ENCODE measurements at places on chromosomes 1 and 21.

GRCh38 chr21:36640174-36640720, 58.7 kb upstream of the SIM2 start:
- DNase-seq, result no peak

DNA sequence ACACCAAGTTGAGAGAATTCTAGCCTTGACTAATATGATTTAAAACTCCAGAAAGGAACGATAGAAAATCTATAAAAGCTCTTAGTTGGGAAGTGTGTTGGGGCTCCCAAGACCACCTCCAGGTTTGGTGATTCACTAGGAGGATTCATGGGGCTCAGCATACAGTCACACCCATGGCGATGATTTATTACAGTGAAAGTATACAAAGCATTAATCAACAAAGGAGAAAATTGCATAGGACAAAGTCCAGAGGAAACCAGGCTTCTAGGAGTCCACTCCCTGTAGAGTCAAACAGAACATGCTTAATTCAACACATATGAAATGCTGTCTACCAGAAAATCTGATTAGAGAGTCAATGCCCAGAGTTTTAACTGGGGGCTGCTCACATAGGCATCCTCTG, 4.8 kb downstream of the CDCA8 start:
- DNase-seq, result no peak

DNA sequence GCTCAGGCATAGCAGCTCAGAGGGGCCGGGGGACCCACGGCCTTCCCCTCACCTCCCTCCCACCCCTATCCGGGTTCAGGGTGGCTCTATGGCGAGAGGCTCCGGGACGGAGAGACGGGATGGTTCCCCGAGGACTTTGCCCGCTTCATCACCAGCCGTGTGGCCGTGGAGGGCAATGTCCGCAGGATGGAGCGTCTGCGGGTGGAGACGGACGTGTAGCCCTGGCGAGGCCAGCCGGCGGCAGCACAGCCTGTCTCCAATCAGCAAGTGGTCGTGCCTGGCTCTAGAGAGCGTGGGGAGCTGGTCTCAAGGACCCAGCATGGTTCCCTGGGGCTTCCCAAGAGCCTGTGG, 25.9 kb downstream of the ARHGEF16 start:
- DNase-seq, result no peak

DNA sequence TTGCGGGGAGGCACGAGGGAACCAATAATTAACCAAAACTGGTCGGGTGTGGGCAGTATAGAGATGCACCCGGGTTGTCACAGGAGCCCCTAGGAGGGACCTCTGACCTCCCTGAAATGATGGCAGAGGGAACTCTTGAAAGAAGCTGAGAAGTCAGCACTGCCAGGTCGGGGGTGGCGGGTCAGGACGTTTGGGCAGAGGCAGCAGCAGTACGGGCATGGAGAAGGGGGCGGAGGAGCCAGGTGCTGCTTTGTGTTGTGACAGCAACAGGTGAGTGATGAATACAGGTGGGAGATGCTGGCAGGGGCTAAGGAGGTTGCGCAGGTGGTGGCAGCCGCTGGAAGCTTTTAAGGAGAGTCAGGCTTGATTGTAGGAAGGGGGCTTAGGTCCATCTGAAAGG, 11.7 kb downstream of the TNFRSF1B start:
- DNase-seq, result no peak

- DNase-seq, result no peak
These were observed 18.5 kb downstream of the ADORA1 start for GRCh38 chr1:203146042-203146369.

GRCh38 chr21:23401278-23401677, 2206.0 kb downstream of the MRPL39 start:
- no peak for DNase-seq

GRCh38 chr1:104238991-104239390, 489.3 kb downstream of the AMY1C start:
- no peak for DNase-seq

DNA sequence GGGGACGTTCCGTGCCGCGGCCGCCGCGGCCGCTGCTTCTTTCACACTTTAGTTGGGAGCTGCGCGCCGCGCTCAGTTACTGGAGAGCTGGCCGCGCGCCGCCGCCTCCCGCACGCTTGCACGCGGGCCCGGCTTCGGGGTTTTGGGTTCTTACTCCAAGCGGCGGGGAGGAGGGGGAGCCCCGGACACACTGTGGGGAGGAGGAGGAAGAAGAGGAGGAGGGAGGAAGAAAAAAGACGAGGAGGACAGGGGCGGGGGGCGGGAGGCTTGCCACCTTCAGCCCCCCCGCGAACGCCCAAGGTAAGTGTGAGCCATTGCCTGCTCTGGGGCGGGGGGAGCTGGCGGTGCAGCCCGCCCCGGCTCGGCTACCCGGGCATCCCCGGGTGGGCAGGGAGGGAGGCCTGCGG, 243 bp downstream of the C1orf21 start:
- no peak for DNase-seq

DNA sequence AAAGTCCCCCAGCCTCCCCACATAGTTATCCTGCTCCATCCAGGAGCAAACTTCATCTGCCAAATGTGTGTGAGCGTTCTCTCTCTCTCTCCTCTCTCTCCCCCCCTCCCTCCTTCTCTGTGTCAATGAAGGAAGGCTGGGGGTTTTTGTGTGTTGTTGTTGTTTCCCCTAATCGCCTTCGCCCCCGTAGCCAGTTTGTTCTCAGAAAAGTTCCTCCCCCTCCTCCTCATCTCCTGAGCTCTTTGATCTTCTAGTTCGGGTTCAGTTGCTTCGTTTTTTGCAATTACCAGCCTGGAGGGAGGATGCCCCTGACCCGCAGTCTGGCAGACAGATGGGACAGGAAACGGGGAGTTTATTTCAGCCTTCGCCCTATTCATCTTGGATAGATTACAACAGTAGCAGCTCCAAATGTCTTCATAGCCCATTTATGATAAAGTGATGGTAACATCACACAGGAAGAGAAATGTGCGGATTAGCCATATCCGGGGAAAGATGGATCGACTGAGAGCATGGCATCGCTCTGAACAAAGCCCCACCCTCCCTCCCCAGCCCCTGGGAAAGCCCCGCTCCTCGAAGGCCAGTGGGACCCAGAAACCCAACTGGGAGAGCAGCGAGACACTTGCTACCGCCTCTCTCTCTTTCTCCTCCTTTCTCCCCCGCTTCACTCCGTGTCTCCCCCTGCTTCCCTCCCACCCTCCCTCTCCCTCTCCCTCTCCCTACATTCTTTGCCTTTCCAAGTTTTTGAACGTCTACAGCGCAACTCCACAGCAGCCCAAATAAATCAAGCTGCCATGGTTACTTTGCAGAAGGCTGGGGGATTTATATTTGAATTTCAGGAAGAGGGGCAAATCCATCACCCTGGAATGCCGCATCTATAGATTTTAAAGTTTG, 139.7 kb upstream of the ARHGEF16 start:
- no peak for DNase-seq

DNA sequence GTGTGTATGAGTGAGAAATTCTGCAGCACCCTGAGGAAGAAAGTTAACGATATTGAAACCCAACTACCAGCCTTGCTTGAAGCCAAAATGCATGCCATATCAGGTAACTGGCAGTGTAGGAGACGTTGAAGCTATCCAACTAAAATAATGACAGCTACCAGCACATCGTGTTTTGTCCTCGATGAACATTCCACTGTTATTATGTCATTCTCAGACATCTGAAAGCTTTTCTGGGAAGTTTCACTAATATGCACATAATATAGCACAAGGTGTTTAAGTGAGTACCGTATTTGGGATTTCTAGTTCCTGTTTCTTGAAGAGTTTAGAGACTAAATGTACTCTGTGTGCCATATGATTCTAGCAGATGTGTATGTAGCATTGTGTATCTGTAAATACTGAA, 173.5 kb downstream of the DISC1 start:
- no peak for DNase-seq

- peak; percentile 84 for DNase-seq
These were observed 21.7 kb downstream of the TMEM53 start for GRCh38 chr1:44652445-44653106.

- DNase-seq, result no peak
These were observed 24.0 kb downstream of the ADORA1 start for GRCh38 chr1:203151362-203152157.

GRCh38 chr1:6281511-6282402, 20.9 kb upstream of the GPR153 start:
- no peak for DNase-seq

- DNase-seq, result peak; percentile 33
These were observed 2.0 kb downstream of the ADAMTSL4 start for GRCh38 chr1:150551051-150551783.

GRCh38 chr1:197884173-197884572, 18.3 kb upstream of the C1orf53 start:
- no peak for DNase-seq

GRCh38 chr1:248850536-248851251, 8.2 kb downstream of the ZNF692 start:
- no peak for DNase-seq

GRCh38 chr1:208510192-208510952, 266.2 kb upstream of the PLXNA2 start:
- no peak for DNase-seq

- DNase-seq, result no peak
These were observed 2.7 kb downstream of the FAM3B start for GRCh38 chr21:41319273-41319672.

- DNase-seq, result no peak
These were observed 81.0 kb upstream of the SGIP1 start for GRCh38 chr1:66452982-66453381.

DNA sequence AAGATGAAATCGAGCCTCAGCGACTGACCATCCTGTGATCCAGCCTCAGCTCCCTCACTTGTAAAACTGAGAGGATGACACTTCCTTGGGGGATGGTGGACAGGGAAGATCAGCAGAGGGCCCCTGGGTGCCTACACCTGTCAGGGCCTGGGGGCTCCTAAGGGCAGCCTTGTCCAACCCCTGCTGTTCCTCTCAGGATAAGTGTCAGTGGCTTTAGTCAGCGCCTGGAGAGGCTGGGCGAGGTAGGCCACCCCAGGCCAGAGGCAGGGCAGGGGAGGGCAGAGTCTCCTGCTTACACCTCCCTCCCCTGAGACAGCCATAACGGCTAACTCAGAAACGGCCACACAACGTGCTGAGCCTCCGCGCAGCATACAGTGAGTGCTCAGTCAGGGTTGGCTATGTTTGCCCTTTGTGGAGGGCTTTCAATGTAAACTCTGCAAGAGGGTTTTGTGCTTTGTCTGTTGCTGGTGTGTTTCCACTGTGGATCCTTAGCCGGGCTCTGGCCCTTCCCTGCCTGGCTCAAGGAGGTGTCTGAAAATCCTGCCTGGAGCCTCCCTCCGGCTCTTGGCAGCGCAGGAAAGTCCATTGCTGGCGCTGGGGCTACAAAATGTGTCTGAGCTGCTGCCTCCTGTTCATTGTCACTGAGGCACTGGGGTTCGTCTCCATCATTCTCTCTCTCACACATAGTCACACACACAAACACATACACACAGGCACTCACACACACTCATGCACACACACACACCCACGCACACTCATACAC, 588.4 kb downstream of the PTPRU start:
- no peak for DNase-seq

- peak; percentile 68 for DNase-seq
These were observed 35.7 kb downstream of the ZBTB8B start for GRCh38 chr1:32500387-32501209.

DNA sequence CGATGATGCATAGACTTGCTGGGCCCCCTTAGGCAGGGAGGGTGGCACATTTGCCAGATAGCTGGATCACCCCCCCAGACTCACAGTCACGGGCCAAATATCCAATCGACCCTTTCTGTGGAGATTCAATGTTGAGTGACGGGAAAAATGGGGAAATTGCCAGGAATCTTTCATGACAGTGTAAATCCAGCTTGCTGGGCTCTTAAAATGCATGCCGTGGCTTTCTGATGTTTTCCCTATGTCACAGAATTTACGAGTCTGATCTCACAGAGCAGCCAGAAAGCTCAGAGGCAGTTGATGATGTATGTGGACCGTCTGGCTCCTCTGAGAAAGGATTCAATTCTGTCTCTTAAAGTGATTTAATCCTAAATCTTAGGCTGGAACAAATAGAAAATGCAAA, 150.1 kb upstream of the ZNF644 start:
- DNase-seq, result no peak

DNA sequence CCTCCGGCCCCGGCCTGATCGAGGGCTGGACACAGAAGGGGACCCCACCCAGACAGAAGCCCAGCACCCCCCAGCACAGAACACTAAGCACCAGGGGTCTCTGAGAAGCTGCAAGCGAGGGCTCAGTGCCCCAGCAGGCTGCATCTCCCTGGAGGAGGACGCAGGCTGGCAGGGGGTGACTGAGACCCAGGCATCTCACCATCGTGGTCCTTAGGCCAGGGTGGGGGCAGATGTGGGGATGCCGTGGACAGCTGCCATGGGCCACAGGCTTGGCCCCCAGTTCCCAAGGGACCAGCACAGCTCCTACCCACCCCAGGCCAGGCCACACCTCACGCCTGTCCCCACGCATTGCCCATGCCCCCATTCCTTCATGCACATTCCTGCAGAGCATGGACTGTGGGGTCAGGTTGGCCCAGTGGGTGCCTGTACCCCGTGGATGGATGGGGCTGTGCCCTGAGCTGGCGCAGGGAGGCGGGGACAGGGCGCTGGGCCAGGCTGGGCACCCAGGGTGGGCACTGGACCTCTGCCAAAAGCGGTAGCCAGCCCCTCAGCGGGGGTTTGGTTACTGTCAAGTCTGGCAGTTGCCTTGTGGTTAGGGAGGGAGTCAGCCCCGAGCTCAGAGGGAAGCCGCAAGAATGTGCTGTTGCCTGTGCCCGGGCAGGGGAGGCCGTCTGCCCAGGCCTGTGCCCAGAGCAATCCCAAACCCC, 61.5 kb downstream of the ARHGEF16 start:
- no peak for DNase-seq
